Stimulated activated CD4-positive, alpha-beta T cell treated with anti-CD3 and anti-CD28 coated beads, TNF-alpha, amount 100 ng/mL, for 1 hour (primary cell): ENCODE measurements at places on chromosomes 5 and 9.
A peak's percentile ranks its signal among the peaks of the same experiment; 100 is the strongest.

DNA sequence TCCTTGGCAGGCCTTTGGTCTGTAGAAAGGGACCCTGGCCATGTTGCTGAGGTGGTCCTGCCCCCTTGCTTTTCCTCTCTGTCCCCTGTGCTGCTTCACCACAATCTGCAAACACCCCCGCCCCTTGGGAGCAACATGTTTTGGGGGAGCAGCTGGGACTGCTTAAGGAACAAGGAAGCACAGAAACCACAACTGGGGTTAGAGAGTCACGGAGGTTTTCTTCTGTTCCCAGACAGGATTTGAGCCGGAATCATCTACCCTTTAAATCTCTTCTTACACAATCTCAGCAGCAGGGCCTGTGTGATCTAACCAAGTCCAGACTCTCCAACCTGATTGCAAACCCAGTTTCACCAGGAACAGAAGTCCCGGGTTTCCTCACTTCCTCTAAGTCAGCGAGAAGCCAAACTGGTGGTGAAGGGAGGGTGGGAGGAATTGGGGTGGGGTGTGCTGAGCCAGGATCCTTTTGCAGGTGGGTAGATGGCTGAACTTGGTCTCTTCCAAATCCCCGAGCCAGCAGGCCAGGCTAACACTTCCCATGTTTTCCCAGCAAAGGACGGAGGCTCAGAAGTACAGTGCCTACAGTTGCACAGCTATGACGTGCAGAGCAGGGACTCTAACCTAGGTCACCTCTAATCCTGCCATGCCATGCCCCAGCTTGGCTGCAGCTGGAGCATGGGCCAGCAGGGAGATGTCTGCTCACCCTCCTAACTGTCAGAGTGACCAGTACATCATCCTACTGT, 25.0 kb downstream of the SH3PXD2B start:
- DNase-seq = no peak

DNA sequence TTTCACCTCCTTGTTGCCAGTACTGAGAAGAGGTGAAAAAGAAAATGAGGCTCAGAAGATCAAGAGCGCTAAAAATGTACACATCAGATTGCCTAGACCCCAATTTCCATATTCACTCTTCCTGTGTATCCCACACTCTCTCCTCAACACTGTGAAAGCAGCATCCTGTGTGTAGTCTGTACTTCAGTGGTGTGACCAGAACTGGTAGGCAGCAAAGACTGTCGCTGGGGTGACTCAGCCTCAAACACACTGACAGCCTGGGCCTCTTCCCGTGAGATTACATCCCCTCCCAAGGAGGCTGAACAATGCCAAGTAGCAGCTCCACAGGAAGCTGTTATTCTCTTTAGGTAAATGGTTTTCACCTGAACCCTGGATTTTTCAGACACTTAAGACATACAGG, 135.5 kb downstream of the CCDC192 start:
- no peak for DNase-seq

- no peak for DNase-seq
Observed at GRCh38 chr9:4584636-4585035, 77.5 kb upstream of the PLPP6 start.

DNA sequence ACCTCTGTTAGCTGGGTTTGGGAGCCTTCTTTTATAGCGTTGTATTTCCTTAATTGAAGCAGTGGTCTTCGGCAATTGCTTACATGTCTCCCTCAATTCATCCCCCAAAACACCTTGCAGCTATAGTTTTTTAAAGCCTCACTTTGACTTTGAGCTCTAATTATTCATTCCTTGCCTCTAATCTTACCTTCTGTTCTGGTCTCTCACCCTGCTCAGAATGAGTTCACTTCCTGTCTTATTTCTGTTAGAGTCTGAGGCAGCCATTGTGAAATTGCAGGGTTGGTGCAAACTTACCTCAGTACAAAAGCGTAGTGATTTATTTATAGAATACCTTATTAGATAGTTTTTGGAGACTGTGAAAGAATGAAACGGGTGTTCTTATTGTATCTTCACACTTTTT, 35.0 kb downstream of the AOPEP start:
- DNase-seq = no peak

DNA sequence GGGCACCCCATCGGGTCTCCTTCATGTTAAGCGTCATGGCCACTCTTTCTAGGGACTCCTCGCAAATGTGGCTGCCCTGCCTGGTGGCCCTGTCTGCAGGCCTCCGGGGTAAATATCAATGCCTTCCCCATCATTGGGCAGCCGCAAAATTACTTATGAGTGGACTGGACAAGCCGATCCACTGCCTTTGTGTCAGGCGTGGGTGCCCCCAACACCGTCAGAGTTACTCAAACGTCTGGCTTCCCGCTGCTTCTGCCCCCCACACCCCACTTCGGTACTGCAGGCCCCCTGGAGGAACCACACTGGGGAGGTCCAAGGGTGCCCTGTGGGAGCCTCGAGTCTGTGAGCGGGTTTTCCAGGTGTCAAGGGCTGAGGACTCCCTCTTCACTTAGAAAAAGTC, 3.8 kb downstream of the LHX3 start:
- no peak for DNase-seq

- DNase-seq = no peak
Observed at GRCh38 chr5:14593326-14594021, 11.9 kb downstream of the OTULINL start.

GRCh38 chr5:131022811-131023497, 142.1 kb downstream of the HINT1 start:
- DNase-seq = no peak

DNA sequence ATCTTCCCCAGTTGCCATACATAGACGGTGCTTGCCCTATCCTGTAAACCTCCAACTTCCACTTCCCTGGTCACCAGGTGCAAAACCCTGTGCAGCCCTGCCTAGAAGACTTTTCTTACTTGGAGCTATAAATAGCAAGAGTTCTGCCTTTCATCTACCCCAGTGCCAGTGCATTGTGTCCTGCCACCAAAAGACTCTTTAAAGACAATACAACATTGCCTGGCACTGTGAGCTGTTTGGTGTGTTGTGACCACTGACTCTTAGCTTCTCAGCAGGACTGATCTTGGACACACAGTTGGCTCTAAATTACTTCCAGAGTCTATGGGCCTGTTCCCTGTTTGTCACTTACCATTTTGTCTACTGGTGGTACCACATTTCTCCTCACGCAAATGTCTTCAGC, 608.1 kb downstream of the CDH9 start:
- no peak for DNase-seq

DNA sequence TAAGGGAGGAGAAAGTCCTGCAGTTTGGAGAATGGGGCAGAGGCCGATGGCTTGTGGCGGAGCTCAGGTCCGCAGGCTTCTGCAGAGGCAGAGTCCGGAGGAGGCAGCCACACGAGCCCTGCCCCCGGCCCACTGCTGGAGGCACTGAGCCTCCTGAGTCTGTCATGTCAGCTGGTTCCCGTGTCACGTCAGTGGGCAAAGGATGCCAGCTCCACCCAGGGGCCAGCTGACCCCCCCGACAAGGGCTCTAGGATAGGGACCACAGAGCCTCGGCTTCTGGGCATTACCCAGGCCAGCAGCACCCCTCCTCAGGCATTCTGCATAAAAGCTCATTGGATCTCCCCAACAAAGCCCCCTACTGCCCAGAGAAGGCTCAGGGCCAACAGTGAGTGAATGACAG, 8.5 kb downstream of the SH3PXD2B start:
- DNase-seq = no peak

- no peak for DNase-seq
Observed at GRCh38 chr5:96128204-96128864, 166.7 kb upstream of the ELL2 start.

DNA sequence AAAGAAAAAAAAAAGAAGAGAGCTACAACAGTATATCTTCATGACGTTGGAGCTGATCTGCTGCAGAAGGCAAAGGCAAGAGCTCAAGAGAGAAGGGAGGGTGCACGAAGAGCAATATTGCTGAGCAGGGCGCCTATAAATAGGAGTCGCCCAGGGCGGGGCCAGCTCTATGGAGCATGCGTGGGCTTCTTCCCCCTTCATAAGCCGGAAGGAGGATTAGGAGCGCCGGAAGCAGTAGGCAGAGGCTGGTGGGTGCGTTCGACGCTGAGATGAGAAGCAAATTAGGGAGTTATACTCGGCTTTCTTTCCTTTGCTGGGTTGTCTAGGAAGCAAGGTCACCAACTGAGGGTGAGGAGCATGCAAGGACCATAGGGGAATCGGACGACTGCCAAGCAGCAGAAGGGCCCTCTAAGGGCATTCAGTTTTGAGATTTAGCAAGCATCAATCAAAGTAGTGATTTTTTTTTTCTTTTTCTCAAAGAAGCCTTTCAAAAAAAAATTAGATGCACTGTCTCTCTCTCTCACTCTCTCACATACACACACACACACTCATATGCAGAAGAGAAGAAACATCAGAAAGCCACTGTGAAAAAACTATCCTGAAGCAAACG, 496.7 kb downstream of the ENC1 start:
- DNase-seq = no peak

DNA sequence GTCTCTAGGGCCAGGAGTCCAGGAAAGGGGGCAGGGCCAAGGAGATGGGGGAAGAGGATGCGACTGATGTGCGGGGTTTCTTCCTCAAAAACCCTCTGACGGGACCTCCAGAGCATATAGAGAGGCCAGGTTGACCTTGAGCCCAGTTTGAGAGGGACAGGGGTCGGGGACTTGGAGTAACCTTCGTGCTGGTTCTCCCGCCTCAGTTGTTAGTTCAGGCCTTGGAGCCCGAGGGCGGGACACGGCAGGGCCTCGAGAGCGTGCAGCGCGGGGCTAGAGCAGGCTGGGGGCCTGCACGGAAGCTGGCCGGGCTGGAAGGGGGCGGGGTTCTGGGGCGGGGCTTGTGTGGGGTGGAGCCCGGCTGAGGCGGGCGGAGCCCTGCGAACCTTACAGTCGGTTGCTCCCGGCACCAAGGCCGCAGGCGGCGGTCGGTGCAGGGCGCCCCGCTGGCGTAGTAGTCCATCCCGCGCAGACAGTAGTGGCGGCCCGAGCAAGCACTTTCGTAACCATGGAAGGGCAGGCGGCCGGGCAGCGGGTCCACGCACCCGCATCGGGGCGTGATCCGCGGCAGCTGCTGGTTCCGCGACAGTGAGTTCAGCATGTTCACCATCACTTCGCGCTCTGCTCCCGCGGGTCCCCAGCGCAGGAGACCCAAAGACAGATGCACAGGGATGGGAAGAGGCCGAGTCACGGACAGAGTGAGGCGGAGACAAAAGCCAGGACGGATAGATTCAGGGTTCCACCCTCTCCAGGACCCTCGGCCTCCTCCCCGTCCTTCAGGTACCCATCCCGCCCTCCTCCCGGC, 4.0 kb upstream of the MYORG start:
- peak; percentile 29 for DNase-seq

GRCh38 chr5:150809363-150809762, 30.8 kb downstream of the SMIM3 start:
- DNase-seq = no peak

- DNase-seq = no peak
Observed at GRCh38 chr9:134032456-134033222, 7.4 kb downstream of the BRD3OS start.

DNA sequence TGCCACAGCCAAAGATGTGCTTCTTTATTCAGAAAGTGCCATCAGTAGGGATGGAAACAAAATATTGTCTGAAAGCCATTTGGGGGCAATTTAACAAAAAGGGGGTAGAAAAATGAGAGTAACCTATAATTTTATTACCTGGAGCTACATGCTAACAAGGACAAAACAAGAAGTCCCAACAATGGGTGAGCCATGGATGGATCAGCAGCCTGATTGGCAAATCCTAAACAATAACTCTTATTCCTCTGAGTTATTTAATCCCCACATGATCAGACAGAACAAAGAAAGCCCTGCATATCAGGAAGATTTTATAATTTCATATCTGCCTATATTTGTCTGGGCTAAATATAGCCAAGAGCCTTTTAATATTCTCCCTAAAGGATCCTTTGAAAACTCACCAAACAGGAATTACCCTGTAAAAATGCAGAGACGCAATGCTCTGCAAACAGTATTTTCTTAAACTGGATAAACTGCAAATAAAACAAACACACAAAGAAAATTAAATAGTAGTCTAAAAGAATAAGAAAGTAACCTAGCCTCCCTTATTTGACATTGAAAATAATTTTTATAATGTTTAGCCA, 483.4 kb downstream of the ZNF608 start:
- DNase-seq = no peak

GRCh38 chr5:132479111-132479951, 11.2 kb downstream of the IRF1 start:
- no peak for DNase-seq

GRCh38 chr5:133520062-133520461, 92.3 kb downstream of the FSTL4 start:
- no peak for DNase-seq

DNA sequence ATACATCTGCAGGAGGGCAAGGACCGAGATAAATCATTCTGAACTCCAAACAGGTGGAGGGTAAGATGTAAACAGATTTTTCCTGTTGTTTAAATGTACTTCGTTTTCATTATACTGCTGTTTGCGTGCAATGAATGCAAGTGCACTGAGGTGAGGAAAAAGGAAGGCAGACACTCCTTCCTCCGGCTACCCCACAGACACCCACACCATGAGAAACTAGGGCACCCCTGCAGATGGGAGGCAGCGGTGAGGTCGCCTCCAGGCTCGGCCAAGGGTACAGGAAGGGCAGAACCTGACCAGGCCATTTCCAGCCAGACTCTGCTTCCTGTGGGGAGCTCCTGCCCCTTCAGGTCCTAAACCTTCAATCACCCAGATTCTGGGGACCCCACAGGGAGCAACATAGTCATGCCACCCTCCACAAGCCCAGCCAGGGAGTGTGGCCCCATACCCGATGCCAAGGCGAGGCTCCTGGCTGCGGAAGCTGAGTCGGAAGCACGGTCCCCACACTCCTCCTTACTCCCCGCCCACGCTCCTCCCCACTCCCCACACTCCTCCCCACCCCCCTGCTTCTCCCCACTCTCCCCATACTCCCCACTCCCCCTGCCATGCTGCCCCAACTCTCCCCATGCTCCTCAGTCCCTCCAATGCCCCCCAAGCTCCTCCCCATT, 37.1 kb downstream of the VAV2 start:
- DNase-seq = no peak

DNA sequence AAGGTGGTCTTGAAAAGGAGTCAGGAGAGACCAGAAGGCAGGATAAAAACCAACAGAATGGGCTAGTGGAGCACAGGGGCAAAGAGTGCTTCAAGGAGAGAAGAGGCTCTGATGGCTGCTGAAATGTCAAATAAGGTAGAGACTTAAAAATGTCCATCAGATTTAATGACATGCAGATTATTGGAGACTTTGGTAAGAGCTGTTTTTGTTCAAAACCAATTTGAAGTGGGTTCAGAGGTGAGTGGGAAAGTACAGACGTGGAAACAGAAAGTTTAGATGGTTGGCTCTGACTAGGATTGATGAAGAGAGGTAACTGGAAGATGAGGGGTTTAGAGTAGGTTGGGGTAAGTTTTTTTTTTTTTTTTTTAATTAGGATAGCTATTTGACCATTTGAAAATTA, 14.1 kb downstream of the SLC25A46 start:
- no peak for DNase-seq

DNA sequence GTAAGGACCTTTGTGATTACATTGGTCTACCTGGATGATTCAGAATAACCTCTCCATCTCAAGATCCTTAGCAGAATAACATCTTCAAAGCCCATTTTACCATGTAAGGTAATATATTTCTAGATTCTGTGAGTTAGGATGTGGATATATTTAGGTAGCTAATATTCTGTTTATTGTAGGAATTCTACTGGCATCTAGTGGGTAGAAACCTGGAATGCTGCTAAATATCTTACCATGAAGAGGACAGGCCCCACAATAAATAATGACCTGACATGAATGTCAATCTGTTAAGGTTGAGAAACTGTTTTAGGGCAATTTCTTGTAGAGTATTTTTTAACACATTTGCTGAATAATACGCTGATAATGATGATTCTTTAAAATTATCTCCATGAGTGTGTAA, 426.8 kb downstream of the MAN2A1 start:
- no peak for DNase-seq

- DNase-seq = no peak
Observed at GRCh38 chr9:136074706-136075105, 20.4 kb downstream of the NACC2 start.
